ENCODE measurements at places on chromosomes 5 and 9.

GRCh38 chr5:38373743-38374142 lies 115.4 kb downstream of the EGFLAM start:
- no peak for DNase-seq

DNA sequence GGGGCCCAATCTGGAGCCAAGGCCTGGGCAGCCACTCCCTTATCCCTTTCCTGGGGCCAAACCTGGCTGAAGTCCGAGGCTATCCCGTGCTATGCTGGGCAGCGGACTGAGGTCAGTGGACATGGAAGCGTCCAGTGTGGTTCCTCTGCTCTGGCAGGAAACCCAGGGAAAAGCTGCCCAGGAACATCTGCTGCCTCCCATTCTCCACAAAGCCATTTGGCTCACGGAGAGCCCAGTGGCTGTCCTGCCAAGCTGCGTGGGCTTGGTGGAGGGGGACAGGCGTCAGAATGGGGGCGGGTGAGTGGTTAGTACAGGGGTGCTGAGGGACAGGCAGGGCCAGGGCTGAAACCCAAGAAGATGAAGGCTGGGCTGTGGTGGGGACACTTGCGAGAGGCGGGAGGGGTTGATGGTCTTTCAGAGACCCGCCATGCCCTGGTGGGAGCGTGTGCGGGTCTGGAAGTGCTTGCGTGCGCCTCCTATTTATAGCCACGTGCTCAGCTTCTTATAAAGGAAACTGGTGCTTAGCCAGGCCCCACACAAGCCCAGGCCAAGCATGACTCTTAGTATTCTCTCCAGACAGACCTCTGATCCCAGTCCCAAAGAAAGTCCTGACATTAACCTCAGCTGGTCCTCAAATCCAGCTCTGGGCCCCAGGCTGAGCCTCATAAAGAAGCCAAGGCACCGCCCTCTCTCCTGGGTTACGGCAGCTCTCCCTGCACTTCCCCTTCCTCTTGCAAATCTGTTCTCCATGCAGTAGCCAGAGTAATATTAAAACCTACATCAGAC lies 9.4 kb upstream of the SLC6A7 start:
- DNase-seq, result no peak

- no peak for DNase-seq
Measured at GRCh38 chr9:126363847-126364671, 37.4 kb downstream of the MVB12B start.

DNA sequence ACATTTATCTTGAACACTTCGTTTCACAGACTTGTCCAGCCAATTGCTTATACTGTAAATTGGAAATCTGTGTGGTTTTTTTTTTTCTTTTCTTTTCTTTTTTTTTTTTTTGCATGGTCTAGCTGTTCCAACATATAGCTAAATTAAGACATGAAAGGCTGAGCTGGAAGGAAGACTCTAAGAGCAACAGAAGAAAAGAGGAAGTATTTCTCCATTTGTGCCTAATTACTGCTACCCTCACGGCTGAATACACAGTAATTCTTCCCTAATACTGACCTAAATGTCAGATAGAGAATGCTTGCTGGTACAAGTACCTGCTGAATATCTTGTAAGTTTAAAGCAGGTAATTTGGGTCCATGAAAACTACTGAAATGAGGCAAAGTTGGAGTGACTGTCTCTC lies 11.0 kb upstream of the HAPLN1 start:
- DNase-seq, result no peak

GRCh38 chr5:125202353-125202752 lies 455.9 kb upstream of the ZNF608 start:
- DNase-seq, result no peak

GRCh38 chr9:135919318-135919890 lies 12.1 kb upstream of the CAMSAP1 start:
- no peak for DNase-seq

DNA sequence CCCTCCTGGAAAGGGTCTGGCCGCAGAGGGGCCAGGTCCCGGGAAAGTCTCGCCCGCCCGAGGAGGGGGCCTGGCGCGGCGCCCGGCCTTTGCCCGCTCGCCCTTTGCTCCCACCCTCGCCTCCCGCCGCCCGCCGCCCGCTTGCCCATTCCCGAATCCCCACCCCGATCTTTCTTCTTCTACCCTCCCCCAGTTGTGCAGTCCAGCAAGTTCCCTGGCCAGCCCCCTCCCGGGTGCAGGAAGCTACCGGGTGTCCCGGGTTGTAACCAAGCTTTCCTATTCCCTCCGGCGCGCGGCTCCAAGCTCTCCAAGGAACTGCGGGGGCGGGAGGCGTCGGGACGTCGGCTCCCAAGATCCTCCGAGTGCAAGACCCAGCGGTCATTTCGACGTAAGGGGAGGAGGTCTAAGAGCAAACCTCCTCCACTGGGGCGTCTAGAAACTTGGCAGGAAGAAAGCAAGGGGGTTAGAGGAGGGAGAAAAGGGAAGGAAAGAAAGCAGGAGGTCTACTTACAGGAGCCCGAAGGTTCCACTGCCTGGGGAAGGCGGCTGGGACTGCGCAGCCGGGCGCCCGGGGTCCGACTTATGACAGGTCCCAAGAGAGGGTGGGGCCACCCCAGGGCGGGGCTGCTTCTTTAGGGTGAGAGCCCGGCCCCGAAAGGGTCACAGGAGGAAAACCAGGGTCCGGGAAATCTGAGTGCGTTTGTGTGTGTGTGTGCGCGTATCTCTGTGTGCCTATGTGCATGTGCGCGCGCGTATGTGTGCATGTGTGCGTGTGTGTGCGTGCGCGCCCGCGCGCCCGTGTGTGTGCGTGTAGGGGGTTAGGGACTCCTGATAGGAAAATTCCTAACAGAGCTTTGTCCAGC lies at the start of gene PTGR1:
Gene PTGR1 (minus strand): TSS at position 556 of the 863 bp plus-strand sequence. CDS start 2,225 bp downstream, outside the sequence.
- peak; percentile 90 for DNase-seq

DNA sequence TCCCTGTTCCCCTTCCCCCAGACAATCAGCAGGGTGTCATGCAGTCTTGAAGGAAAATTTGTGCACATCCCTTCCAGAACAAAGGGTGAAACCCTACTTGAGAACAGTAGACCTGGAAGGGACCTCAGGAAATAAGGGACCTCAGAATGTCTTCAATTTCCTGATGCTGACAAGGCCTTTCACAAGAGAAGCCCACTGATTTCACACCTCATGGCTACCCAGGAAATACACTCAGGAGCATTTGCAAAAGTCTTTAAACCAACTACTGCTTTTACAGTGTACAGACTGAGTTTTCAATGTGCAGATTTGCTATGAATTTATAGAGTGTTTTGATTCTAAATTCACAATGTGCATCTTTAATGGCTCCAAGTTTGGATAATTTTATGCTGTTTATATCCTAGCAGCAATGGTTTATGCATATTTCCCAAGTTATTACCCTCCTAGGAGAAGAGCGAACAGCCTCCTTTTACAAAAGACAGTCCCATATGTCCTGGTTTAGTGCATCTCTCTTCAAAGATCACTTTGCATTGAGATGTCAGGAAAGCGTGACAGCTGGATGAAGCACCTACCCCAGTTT lies 74.8 kb downstream of the GALNT10 start:
- no peak for DNase-seq

GRCh38 chr9:84759300-84759750 lies 89.8 kb downstream of the NTRK2 start:
- DNase-seq, result no peak

DNA sequence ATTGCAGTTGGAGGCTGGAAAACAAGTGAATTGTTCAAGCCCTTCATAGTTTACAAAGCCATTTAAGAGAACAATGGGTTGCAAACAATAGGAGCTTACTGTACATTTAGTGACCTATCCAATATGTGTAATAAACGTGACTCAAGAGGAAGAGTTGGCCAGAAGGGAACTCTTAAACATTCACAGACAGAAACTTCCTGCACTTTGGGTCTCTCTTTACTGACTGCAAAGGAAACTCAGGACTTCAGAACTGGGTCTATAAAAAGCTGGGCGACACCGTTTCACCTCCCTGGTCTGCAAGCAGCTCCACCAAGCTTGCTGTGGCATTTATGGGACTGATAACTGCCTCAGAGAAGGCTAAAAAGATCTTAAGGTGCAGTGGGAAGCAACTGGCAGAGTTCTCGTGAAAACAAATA lies 48.7 kb upstream of the SPATA31D4 start:
- DNase-seq, result no peak

GRCh38 chr5:52051759-52052158 lies 668.5 kb downstream of the ISL1 start:
- no peak for DNase-seq

DNA sequence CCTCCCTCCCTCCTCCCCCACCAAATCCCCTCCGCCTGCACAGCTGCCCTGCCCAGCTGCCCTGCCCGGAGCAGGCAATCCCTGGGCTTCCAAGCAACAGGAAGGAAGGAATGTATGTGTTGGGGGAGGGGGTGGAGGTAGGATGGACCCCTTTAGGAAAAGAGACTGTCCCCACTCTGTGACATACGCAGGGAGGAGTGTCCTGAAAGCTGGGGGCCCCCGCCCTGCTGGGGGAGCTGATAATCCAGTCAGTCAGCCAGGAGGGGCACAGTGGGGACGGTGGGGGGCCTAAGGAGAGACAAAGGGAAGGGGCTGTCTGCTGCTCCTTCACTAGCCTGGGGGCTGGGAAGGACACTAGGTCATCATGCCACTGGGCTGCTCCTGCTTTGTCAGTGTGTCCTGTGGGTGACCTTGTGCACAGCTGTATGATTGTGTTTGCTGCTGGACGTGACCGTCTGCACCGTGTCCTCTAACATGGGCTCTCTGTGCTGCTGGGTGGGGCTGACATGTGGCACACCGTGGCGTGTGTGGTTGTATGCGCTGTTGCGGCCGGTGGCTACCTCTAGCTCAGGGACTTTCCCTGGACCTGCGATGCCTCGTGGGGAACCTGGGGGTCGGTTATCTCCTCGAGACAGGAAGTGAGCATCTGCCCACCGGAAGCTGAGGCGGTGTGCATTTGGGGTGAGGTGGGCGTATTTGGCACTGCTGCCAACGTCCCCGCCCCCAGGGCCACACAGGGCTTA lies 3.0 kb downstream of the N4BP3 start:
- DNase-seq, result no peak

GRCh38 chr9:91282292-91282691 lies 79.4 kb downstream of the AUH start:
- peak; percentile 17 for DNase-seq

DNA sequence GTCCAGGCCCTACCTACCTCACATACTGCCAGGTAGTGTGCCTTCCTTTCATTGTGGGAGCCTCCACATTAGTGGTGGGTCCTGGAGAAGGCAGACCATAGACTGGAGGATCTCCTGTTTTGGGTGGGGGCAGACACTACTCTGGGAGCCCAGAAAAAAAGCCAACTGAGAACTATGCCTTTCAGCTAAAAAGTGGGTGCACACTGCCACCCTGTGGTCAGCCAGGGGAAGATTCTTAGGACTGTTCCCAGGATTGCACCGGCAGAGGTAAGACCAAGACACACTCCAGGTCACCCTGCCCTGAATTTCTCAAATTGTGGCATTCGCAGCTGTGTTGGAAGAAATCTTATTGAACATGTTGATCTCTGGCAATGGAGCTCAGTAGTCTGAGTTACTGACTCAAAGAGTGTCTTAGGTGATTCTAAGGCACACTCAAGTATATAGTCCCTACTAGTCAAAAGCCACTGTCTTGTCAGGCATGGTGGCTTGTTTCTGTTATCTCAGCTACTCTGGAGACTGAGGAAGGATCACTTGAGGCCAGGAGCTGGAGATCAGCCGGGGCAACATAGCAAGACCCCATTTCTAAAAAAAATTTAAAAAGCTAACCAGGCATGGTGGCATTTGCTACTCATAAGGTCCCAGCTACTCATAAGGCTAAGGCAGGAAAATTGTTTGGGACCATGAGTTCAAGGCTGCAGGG lies 3.6 kb downstream of the SIGMAR1 start:
- peak; percentile 68 for DNase-seq

GRCh38 chr9:125428902-125429467 lies 167.4 kb downstream of the GAPVD1 start:
- DNase-seq, result no peak

- peak; percentile 2 for DNase-seq
Measured at GRCh38 chr5:164002628-164003027, 497.2 kb downstream of the MAT2B start.

DNA sequence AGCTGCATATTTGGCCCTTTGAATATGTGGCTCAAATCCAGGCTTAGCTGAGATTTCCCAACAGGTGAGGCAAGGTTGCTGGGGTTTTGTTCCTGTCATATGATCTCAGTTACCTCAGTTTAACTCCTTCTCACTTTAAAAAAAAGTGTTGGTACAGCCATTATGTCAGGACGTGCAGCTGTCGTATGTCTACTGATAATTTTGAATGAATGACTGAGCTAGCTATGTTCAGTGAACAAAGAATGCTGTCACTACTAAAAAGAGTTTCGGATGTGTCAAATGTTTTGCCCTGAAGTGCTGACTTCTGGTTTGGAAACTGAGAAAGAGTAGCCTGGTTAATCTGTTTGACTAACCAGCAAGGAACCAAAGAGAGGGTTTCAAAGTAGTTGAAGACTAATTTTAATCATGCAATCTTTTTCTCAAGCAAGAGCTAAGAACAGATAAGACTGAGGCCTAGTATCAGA lies 106.3 kb upstream of the NR3C1 start:
- no peak for DNase-seq

- DNase-seq, result no peak
Measured at GRCh38 chr9:85727500-85727899, 14.3 kb downstream of the AGTPBP1 start.

DNA sequence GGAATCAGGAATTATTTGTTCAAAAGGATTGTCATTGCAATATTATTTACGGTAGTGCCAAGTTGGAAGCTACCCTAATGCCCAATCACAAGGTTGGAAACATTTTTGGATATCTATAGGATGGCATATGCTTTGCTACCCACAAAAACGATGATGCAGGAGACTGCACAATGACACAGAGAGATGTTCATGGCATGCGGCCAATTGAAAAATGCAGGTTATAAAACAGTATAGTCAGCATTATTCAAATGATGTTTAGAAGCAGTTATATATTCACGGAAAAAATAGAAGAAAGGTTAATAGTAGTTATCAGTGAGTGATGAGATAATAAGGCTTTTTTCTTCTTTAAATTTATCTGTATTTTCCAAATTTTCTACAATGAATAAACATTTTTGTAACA lies 5.9 kb upstream of the ACSL6 start:
- DNase-seq, result no peak

GRCh38 chr9:16120231-16120641 lies 567.4 kb downstream of the CCDC171 start:
- peak; percentile 83 for DNase-seq

DNA sequence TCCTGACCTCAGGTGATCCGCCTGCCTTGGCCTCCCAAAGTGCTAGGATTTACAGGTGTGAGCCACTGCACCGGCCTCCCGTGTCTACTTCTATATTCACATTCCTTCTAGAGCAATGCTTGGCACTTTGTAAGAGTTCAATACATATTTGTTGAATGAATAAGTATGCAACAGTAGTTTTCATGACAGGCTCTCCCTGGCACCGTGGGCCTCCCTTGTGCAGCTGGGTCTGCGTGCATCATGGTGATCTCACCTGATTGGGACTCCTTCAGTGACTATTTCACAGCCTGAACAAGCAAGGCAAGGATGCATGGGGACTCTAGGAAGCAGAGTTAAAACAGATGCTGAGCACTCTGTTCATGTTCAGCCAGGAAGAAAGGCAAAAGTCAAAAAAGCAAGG lies 6.8 kb upstream of the ZBTB34 start:
- peak; percentile 65 for DNase-seq

GRCh38 chr5:79936646-79937216 lies 54.3 kb downstream of the MTX3 start:
- DNase-seq, result no peak

Data from EL (cell line).